Ascending aorta (tissue), 2 donors: ENCODE measurements at places on chromosomes 12 and 14.

GRCh38 chr12:95978774-95979173 is 17.4 kb downstream of the HAL start:
- H3K27me3 ChIP-seq, result no peaks in the 10 kb centered on the region
- no peak overlapping the region for H3K27ac ChIP-seq
- DNase-seq, result no peak
- no peak overlapping the region for H3K4me3 ChIP-seq

GRCh38 chr14:54929556-54929955 is 26.9 kb upstream of the GCH1 start:
- no peak overlapping the region for H3K27ac ChIP-seq
- H3K4me3 ChIP-seq, result no peak overlapping the region
- no peaks in the 10 kb centered on the region for H3K36me3 ChIP-seq
- no peaks in the 10 kb centered on the region for H3K4me1 ChIP-seq
- DNase-seq, result no peak
- no peaks in the 10 kb centered on the region for H3K27me3 ChIP-seq

DNA sequence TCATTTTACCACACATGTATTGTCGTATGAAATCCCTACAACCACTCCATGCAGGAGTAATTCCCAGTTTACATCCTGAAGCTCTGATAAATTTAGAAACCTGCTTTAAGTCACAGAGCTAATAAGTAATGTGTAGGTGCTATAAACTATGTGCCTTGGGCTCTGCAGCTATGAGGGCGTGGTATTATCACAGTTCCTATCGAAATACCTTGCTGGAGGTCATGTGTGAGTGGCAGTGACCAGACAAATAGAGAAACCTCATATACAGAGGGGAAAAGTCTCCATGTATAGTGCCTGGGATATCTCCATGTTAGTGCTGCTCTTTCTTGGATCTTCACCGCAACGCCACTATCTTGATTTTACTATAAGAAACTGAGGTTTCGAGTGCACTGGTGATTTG is 883 bp upstream of the TBC1D15 start:
- peak overlapping the region; percentile 93 for H3K27ac ChIP-seq
- no peaks in the 10 kb centered on the region for H3K36me3 ChIP-seq
- H3K4me3 ChIP-seq, result peak overlapping the region; percentile 73

- peak overlapping the region; percentile 86 for H3K4me3 ChIP-seq
- no peaks in the 10 kb centered on the region for H3K4me1 ChIP-seq
- no peaks in the 10 kb centered on the region for H3K36me3 ChIP-seq
- H3K27ac ChIP-seq, result peak overlapping the region; percentile 94
- no peaks in the 10 kb centered on the region for H3K27me3 ChIP-seq
Observed at GRCh38 chr12:7190268-7191055, 976 bp downstream of the PEX5 start.

GRCh38 chr12:118589162-118589561 is 212.8 kb downstream of the SUDS3 start:
- no peaks in the 10 kb centered on the region for H3K27me3 ChIP-seq
- no peak for DNase-seq

DNA sequence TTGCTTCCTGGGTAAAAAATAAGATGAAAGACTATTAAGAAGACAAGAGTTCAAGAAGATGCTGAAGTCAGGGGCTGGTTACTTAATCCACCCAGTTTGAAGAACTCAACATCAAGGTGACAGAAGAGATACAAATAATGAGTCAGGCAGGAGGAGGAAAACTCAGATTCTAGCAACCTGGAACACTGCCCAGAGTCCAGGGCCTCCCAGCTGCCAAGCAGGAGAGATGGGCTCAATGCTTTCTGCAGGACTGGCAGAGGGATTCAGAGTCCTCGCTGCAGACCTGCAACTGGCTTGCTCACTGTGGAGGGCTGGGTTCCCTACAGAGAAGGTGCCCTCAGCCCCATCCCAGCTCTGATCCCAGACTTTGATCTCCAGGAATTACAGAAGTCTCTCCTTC is 28.6 kb upstream of the CEBPE start:
- no peaks in the 10 kb centered on the region for H3K27me3 ChIP-seq
- no peak overlapping the region for H3K4me3 ChIP-seq
- H3K27ac ChIP-seq, result peak overlapping the region; percentile 25

GRCh38 chr12:34401659-34402227 is 379.4 kb downstream of the ALG10 start:
- no peak overlapping the region for H3K4me3 ChIP-seq
- no peak overlapping the region for H3K27ac ChIP-seq
- no peaks in the 10 kb centered on the region for H3K4me1 ChIP-seq
- H3K27me3 ChIP-seq, result no peaks in the 10 kb centered on the region
- no peak for DNase-seq

DNA sequence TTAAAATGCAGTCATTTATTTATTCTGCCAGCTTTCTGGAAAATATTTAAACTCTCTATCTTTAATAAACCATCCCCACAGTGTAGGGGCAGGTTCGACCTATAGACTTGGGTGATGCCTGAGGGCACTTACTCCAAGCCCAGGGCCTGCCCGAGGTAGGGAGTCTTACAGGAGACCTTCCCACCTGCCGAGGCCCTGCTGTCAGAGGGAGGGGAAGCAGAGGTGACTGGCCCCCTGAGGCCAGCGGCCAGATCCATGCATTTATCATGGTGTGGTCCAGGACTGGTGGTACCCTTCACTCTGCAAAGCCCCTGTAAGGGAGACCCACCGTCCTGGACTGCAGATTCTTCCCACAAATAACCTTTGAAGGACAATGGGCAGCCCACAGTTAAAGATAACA is 7.6 kb downstream of the EML1 start:
- no peaks in the 10 kb centered on the region for H3K27me3 ChIP-seq
- H3K27ac ChIP-seq, result no peak overlapping the region
- no peak for DNase-seq
- no peaks in the 10 kb centered on the region for H3K4me1 ChIP-seq

DNA sequence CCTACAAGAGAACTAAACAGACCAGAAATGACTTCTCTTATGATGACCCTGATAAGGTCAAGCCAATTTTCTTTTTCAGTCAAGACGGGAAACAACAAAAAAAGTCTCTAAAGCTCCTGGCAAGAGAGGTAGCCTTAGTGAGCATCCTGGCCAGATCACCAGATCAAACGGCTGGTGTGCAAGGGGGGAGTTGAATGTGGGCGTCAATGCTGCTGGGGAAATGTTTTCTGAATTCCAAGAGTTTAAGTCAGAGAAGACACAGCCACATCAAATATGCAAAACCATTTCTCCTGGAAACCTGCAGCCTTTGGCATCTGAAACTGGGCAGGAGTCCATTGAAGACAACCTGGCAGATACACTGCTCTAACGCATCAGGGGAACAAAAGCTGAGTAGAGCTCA is 16.0 kb upstream of the SELPLG start:
- H3K4me3 ChIP-seq, result no peak overlapping the region
- peak overlapping the region; percentile 47 for H3K27ac ChIP-seq
- no peaks in the 10 kb centered on the region for H3K27me3 ChIP-seq
- peaks cover 54% of the 10 kb centered on the region for H3K36me3 ChIP-seq
- H3K4me1 ChIP-seq, result peaks cover 8% of the 10 kb centered on the region
- DNase-seq, result no peak

DNA sequence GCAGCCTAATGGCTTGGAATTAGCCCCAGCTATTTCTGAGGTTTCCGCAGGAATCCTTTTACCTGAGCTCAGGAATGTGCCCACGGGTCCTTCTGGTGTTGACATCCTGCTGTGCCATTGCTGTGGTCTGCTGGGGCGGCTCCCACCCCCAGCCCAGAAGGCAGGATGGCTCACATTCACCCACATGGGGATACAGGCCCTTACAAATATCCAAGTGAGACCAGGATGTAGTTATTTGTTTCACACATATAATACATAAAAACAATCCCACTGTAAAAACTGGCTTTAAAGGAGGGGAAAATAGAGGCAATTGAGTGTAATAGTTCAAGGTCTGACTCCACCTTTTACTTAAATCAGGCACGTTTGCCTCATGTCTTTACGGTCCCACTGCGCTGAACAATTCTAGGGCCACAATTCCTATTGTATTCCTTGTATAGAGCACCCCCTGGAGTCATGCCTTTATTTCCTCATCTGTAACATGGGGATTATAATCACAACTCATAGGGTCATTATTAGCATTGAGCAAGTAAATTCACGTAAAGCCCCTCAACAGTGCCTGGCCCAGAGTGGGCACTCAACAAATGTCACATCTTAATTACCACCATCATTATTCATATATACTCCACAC is 57.2 kb upstream of the FICD start:
- no peaks in the 10 kb centered on the region for H3K4me1 ChIP-seq
- no peak overlapping the region for H3K4me3 ChIP-seq
- no peaks in the 10 kb centered on the region for H3K36me3 ChIP-seq
- H3K27me3 ChIP-seq, result no peaks in the 10 kb centered on the region
- DNase-seq, result no peak

- H3K4me1 ChIP-seq, result no peaks in the 10 kb centered on the region
- no peak for DNase-seq
- H3K36me3 ChIP-seq, result no peaks in the 10 kb centered on the region
Observed at GRCh38 chr12:130354407-130354806, 16.7 kb downstream of the PIWIL1 start.

DNA sequence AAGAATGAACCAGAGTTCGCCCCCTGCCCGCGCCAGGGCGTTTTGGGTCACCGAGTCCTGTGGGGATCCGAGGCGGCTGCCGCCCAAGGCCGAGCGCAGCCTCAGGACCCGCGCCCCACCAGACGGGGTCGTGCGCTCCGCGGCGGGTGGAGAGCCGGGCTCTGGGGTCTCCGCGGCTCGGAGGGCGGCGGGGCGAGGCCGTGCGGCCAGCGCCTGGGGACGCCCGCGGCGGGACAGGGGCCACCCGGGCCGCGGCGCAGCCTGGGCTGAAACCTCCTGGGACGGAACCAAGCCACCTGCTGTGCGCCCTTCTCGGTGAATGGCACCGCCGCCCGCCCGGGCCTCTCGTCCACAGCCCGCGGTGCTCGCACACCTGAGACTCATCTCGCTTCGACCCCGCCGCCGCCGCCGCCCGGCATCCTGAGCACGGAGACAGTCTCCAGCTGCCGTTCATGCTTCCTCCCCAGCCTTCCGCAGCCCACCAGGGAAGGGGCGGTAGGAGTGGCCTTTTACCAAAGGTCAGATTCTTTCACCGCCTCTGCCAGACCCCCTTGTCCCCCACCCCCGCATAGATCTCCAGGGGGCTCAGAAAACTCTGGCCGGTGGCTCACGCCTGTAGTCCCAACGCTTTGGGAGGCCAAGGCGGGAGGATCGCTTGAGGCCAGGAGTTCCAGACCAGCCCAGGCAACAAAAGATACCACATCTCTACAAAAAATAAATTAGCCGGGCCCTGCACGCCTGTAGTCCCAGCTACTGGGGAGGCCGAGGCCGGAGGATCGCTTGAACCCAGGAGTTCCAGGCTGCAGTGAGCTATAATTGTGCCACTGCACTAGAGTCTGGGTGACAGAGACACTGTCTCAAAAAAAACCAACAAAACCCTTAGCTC is 901 bp downstream of the B3GNT4 start:
- no peak overlapping the region for H3K27ac ChIP-seq
- no peak for DNase-seq
- H3K36me3 ChIP-seq, result peaks cover 29% of the 10 kb centered on the region
- no peaks in the 10 kb centered on the region for H3K27me3 ChIP-seq
- H3K4me3 ChIP-seq, result peak overlapping the region; percentile 78

- no peaks in the 10 kb centered on the region for H3K27me3 ChIP-seq
- H3K4me3 ChIP-seq, result no peak overlapping the region
- no peaks in the 10 kb centered on the region for H3K36me3 ChIP-seq
- no peaks in the 10 kb centered on the region for H3K4me1 ChIP-seq
Observed at GRCh38 chr14:22798528-22798927, 16.7 kb downstream of the SLC7A7 start.

- peak overlapping the region; percentile 65 for H3K4me3 ChIP-seq
- no peaks in the 10 kb centered on the region for H3K27me3 ChIP-seq
- peaks cover 6% of the 10 kb centered on the region for H3K4me1 ChIP-seq
Observed at GRCh38 chr12:77064896-77065360, 441 bp downstream of the E2F7 start.

- no peaks in the 10 kb centered on the region for H3K27me3 ChIP-seq
- no peak overlapping the region for H3K4me3 ChIP-seq
- H3K27ac ChIP-seq, result no peak overlapping the region
- no peaks in the 10 kb centered on the region for H3K4me1 ChIP-seq
Observed at GRCh38 chr12:127556231-127556886, 710.6 kb upstream of the TMEM132C start.

DNA sequence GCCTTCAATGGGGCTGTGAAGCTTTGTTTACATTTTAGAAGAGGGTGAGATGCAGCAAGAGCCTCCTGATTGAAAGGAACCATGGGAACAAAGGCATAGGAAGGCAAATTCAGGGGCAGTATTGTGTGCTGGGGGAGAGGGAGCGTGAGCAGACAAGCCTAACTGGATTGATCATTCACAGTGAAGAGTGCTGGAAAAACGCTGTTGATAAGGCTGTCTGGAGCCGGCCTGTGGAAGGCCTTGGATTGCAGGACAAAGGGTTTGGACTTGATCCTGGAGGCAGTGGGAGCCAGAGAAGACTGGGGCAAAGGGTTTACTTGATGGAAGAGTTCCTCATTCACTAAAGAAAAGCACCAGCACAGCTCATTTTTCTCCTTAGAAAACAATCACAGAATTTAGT is 160.5 kb downstream of the PAH start:
- no peaks in the 10 kb centered on the region for H3K27me3 ChIP-seq
- peak overlapping the region; percentile 59 for H3K27ac ChIP-seq
- H3K36me3 ChIP-seq, result no peaks in the 10 kb centered on the region
- no peak overlapping the region for H3K4me3 ChIP-seq
- no peaks in the 10 kb centered on the region for H3K4me1 ChIP-seq

GRCh38 chr14:35304812-35305462 is 12.8 kb downstream of the PSMA6 start:
- H3K27me3 ChIP-seq, result no peaks in the 10 kb centered on the region
- H3K36me3 ChIP-seq, result peaks cover 15% of the 10 kb centered on the region
- H3K4me1 ChIP-seq, result no peaks in the 10 kb centered on the region
- H3K4me3 ChIP-seq, result no peak overlapping the region

DNA sequence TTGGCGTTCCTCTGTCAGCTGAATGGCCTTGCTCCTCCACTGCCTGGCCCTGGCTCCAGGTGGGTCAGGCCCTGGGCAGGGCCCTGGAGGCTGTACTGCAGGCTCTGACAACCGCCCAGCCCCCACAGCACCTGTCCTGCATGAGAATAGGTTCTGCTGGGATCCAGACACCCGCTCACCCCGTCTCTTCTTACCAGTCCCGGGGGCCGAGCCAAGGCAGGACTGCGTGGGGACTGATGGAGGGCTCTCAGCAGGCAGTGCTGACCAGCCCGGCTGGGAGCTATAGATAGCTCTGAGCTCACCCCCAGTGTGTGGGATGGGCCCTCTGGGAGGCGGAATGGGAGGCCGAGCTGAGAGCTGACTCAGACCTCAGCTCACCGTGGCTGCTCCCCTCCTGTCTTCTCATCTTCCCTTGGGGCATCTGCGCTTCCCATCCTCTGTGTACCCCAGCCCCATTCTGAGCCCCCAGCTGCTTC is 39.6 kb downstream of the TEAD4 start:
- H3K27ac ChIP-seq, result peak overlapping the region; percentile 30
- H3K36me3 ChIP-seq, result peaks cover 4% of the 10 kb centered on the region
- no peak overlapping the region for H3K4me3 ChIP-seq
- H3K4me1 ChIP-seq, result peaks cover 8% of the 10 kb centered on the region

DNA sequence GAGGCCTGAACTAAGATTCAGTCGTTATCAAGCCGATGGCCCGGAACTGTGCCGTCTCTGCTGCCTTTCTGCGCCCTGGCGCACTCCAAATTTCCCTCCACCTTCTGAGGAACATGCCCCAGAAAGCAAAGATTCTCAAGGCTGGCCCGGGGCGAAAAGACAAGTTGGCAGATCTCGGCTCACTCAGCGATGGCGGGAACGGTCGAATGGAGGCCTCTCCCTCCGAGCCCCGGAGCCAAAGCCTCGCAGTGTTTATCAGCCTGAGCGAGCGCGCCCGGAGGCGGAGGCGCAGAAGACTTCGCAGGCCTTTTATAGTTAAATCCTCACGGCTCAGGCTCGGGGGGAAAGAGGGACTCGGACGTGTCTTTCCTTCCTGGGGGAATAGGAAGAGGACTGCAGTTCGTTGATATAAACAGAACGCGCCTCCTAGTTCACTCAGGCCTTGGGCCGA is 5.6 kb downstream of the TBX5 start:
- no peaks in the 10 kb centered on the region for H3K36me3 ChIP-seq
- H3K27me3 ChIP-seq, result peaks cover 21% of the 10 kb centered on the region
- DNase-seq, result no peak
